ENCODE measurements at places on chromosomes 1 and 21. TPM values are rescaled to one million over a fixed set of nuclear protein-coding genes. Genes with fewer than 3 reads are reported as not detected.

Gene LCE6A
- polyA plus RNA-seq = not detected

Gene ZNF691
- 10.5 TPM for polyA plus RNA-seq

Gene ADCY10
- polyA plus RNA-seq = 0.49 TPM

Gene LORICRIN
- not detected for polyA plus RNA-seq

Gene OLIG2
- polyA plus RNA-seq = not detected

Gene RGS2
- polyA plus RNA-seq = 244 TPM

Gene LPAR3
- polyA plus RNA-seq = not detected

Gene KRTAP20-2
- not detected for polyA plus RNA-seq

Gene CREG1
- 13.0 TPM for polyA plus RNA-seq

Gene CTXND2
- not detected for polyA plus RNA-seq

Gene PERM1
- polyA plus RNA-seq = not detected

Gene LMX1A
- polyA plus RNA-seq = not detected

Gene DAB1
- 0.08 TPM for polyA plus RNA-seq

Gene DCAF6
- polyA plus RNA-seq = 11.9 TPM

Gene ZNF683
- 8.8 TPM for polyA plus RNA-seq

Gene WDR26
- polyA plus RNA-seq = 4.0 TPM

Gene CFAP141
- not detected for polyA plus RNA-seq

Gene CORT
- not detected for polyA plus RNA-seq

Gene RNF186
- not detected for polyA plus RNA-seq

Gene EFNA1
- polyA plus RNA-seq = not detected

Gene LRRIQ3
- polyA plus RNA-seq = 3.9 TPM

Gene FMO1
- polyA plus RNA-seq = not detected

Gene CYP4A22
- not detected for polyA plus RNA-seq

Gene IL20
- not detected for polyA plus RNA-seq

Gene MAGOH
- polyA plus RNA-seq = 98.5 TPM

Gene CRP
- polyA plus RNA-seq = not detected

Gene DSCAM
- polyA plus RNA-seq = not detected

Gene CLCNKA
- polyA plus RNA-seq = not detected

Gene LDLRAD1
- not detected for polyA plus RNA-seq

Gene NBPF6
- not detected for polyA plus RNA-seq

Gene PSMB2
- polyA plus RNA-seq = 77.3 TPM

Gene YTHDF2
- polyA plus RNA-seq = 110 TPM

Gene HIPK1
- 6.1 TPM for polyA plus RNA-seq

Gene B3GALT2
- polyA plus RNA-seq = 0.14 TPM

Gene BSND
- not detected for polyA plus RNA-seq

Gene AMY2A
- polyA plus RNA-seq = not detected

Gene TMEM125
- not detected for polyA plus RNA-seq

Gene CLDN8
- not detected for polyA plus RNA-seq

Gene HRNR
- polyA plus RNA-seq = not detected

Gene CYP4B1
- polyA plus RNA-seq = not detected

Gene CTSK
- 1.0 TPM for polyA plus RNA-seq

All from IgD-negative memory B cell (primary cell).